ENCODE measurements at places on chromosomes 12 and 14.

DNA sequence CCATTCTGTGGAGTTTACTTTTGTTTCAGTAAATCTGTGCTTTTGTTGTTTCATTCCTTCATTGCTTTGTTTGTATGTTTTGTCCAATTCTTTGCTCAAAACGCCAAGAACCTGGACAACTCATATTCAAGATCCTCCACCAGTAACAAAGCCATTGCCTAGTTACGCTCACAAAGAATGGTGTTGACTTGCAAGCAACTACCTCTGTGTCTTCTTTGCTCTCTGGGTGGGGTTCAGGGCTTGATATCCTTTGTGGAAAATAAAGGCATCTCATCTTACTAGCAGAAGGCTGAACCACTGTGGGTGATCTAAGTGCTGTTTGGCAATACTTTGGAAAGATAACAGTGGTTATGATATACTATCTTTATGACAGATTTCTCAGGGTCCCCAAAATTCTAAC lies 233.4 kb upstream of the ABCD2 start:
- no peak for DNase-seq

DNA sequence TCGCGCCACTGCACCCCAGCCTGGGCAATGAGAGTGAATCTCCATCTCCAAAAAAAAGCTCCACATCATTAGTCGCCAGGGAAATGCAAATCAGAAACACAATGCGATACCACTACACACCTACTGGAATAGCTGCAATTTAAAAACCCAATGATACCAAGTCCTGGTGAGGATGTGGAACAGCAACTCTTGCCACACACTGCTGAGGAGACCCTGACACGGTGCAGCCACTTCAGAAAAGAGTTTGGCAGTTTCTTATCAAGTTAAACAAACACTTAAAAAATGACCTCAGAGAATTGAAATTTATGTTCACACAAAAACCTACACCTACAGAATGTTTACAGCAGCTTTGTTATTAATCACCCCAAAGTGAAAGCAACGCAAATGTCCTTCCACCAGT lies 12.1 kb downstream of the P2RX2 start:
- DNase-seq = no peak

DNA sequence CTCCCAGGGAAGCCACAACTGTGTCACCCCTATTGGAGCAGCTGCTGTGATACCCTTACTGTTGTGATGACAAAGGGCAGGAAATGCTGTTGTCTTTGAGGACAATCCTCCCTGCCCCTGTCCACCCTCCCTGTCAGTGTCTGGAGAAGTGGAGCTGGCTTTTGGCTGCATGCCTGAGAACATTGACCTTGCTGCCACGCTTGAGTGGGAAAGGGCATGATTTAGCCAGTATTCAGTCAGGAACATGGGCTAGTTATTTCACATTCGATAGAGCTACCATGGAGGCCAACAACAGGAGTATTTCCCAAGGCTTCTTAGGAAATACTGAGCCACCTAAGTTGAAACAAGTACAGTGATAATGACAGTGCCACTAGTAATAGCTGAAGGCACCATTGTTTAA lies 59.4 kb downstream of the MYRFL start:
- no peak for DNase-seq

DNA sequence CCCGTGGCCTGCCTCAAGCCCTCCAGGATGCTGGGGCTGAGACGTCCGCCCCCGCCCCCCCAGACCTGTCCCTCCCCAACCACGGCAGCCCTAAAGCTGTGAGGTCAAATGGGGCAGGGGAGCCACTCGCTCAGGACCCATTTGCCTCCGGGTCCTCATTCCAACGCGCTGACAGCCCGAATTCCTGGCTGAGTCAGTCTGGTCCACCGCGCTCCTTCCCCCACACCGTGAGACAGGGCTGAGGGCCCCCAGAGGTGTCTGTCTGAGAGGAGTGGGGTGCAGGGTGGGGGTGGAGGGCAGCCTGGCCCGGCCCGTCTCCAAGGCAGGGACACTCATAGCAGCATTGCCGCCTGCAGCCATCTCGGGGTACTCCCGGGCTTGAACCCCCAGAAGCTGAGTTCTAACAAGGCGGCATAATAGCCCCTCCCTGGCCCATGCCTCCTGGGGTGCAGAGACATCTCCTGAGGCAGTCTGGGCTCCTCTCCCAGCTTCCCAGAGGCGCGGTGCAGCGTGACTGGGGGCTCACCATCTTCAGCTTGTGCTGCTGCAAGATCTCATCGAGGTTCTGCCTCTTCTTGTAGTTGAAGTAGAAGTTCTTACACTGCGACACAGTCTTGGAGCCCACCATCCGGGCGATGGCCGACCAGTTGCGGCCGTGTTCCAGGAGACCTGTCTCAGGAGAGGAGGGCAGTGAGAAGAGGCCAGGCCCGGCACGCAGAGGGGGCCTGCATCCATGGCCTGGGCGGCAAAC lies 90.5 kb downstream of the RFLNA start:
- no peak for DNase-seq

DNA sequence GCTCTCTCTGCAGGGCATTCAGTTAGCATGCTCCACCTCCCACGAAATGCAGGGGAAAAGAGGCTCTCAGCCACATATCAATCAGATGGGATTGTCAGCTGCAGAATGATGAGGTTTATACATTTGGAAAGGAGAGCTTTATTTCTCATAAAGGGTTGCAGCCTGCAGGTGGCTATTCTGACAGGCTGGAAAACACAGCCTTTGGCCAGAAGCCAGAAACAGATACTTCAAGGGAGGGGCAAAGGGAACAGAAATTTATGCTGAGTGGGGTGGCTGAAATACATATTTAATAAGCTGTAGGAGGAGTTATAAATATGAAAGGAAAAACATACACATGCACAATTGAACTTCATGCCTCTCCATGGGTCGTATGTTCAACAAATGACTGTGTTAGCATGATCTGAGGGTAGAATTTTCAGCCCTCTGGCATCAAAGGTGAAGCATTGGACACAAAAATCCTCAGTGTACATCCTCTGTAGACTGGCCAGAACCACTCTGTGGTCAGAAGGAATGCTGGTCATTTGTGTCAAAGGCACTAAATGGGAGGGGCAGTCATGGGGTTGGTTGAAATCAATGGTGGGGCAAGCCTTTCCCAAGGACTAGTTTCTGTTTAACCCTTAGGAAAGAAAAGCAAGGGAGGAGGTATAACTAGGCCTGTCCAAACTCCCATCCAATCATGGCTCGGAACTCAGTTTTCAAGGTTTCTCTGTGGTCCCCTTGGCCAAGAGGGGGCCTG lies 62.4 kb downstream of the TMX1 start:
- DNase-seq = no peak

DNA sequence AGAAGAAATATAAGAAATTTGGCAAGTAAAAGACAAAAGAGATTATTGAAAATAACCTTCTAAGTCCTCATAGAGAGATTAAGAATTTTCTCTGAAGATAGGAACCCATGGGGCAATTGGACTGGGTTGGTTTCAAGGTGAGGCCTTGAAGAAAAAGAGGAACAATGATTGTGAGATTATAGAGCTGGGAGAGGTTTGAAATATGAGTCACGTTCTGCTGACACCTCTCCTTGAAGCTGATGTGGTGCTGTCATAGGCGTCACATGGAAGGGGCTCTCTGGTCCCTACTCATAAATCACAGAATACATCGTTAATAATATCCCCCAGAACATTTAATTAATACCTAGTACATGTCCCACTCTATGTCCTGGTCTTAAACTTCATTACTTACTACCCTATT lies 227.6 kb upstream of the PDE3A start:
- DNase-seq = no peak

DNA sequence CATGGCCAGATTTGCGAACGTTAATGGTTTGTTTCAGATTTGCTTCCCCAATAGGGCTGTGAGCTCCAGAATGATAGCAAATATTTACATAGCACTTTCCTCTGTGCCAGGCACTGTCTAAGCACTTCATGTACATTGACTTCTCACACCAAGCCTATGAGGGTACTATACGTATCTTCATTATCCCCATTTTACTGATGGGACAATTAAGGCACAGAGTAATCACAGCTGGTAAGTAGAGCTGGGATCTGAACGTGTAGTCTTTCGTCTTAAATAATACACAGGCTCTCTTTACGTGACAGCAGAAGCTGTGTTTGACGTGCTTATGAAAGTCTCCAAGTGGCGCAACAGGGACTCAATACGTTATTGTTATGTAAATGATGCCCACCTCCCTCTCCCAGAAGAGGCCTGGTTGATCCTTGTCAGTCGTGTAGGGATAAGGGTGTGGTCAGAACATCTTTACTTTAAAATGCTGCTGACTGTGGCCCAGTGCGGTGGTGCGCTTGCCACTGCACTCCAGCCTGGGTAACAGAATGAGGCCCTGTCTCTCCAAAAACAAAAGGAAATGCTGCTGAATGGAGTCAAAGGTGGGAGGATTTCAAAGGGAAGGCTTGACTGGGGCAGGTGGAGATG lies 66.3 kb upstream of the TCL1B start:
- no peak for DNase-seq

GRCh38 chr12:128336204-128337070 lies 69.5 kb downstream of the TMEM132C start:
- no peak for DNase-seq

GRCh38 chr12:51323317-51323960 lies 535 bp downstream of the BIN2 start:
- no peak for DNase-seq

DNA sequence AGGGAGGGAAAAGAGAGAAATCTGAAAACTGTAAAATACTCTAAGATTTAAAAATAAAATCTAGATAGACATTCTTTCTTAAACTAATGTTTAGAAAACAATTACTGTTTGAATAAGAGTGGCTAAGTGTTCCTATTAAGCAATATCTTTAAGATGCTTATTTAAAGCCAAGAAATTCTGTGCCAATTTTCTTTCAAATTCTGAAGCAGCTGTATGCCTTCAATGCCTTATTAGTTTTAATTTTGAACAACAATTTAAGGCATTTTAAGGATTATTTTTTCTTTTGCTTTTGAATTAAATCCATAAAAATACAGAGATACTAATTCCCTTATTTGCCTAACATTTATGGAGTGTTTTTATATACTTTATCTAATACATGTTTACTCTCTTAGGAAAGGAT lies 50.3 kb upstream of the KITLG start:
- DNase-seq = no peak

DNA sequence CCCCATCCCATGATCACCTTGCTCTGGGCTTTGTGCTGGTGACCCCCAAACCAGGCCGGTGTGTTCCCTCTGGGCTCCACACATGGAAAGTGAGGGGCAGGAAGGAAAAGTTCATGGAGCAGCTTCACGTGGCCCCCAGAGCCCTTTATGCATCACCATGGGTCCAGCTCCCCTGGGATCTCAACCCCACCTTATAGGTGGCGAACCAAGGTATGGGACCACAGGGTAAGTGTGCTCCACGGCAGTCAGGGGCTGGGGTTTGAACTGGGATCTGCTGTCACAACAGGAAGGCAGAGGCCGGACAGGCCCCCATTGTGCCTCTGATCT lies 7.4 kb upstream of the BEGAIN start:
- no peak for DNase-seq

DNA sequence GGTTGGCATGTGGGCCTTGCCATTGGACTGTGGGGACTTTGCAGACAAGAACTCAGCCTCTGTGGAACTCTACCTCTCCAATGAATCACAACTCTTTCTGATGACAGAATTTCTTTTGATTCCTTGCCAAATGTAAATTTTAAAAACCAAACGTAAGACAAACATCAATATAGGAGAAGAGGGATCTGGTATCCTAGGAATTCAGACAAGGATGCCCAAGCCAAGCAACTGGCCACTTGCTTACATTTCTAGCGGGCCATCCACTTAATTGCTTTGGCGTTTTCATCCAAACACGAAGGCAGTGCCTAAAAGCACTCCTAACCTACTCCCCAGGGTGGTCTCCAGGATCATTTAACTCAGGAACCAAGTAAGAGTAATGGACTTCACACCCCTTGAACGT lies 23.4 kb upstream of the RAB35 start:
- no peak for DNase-seq

DNA sequence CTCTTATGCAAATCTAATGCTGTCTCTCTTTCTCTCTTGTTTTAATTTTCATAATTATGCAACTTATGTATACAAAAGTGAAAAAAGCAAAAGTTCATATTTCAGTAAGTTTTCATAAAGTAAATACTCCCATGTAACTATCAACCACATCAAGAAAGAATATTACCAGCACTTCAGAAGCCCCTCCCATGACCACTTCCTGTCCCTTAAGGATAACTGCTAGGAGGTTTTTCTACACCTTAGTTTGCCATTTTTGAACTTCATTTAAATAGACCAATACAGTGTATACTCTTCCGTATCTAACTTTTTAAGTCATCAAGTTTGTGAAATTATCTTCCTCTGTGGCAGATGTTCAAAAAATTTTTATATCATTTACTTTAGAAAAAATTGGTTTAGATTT lies 547 bp upstream of the OR4K15 start:
- DNase-seq = no peak

- DNase-seq = no peak
These were observed 315.5 kb upstream of the FLRT2 start for GRCh38 chr14:85214471-85214870.

DNA sequence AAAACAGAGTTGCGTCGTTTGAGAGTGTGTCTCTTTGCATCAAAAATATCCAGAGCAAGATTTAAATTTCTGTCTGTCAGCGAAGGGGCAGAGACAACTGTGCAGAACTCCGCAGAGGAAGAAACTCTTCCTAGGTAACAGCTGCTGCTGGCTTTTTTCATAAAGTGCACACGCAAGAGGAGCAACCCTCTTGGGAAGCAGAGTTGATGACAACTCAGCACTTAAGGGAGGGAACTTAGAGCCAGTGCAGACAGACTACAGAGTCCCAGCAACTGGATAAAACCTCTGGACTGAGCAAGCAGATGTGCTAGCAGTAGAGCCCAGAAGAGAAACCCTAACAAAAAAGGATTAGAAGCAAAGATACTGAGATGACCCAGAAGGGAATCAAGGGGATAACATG lies 337.1 kb downstream of the PCNX1 start:
- no peak for DNase-seq

DNA sequence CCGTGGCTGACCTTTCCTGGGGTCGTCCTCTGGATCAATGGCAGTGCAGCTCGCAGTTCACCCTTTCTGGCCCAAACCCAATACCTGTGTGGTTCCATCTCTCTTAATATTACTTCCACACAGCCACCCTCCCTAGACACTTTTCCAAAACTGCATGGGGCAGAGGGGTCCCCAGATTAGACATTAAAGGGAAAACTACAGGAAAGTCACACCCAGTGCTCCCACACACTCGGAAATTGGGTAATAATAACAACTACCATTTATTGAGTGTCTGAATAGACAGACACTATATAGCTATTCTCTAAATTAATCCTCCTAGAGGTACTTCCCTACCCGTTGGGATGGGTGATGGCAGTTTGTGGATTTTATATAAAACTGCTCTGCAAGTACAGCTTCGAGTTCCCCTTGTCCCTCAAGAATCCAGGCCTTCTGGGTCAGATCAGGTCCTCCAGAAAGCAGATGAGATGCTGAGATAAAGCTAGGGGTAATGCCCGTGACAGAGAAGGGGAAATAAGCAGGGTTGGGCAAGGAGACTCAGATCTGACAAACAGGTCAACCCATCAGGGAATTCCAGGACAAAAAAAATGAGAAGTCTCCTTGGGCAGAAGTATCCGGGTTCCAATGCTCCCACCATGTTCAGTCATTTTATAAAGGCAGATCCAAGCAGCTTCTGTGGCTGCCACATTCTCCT lies 795 bp upstream of the PXN start:
- DNase-seq = no peak

- DNase-seq = no peak
These were observed 18.1 kb upstream of the SGPP1 start for GRCh38 chr14:63745858-63746425.

- no peak for DNase-seq
These were observed 188.0 kb downstream of the MON2 start for GRCh38 chr12:62654326-62655241.

Data from midbrain (tissue), 1 donor.